Gastrocnemius medialis (tissue), 4 donors: ENCODE measurements at places on chromosomes 6 and 20. TPM values are rescaled to one million over a fixed set of nuclear protein-coding genes. Genes with fewer than 3 reads are reported as not detected.

Gene KIAA0408
- total RNA-seq = 34.0 TPM

GRCh38 chr6:157879034-157879872 is 56.2 kb downstream of the SNX9 start:
- no peak for DNase-seq

DNA sequence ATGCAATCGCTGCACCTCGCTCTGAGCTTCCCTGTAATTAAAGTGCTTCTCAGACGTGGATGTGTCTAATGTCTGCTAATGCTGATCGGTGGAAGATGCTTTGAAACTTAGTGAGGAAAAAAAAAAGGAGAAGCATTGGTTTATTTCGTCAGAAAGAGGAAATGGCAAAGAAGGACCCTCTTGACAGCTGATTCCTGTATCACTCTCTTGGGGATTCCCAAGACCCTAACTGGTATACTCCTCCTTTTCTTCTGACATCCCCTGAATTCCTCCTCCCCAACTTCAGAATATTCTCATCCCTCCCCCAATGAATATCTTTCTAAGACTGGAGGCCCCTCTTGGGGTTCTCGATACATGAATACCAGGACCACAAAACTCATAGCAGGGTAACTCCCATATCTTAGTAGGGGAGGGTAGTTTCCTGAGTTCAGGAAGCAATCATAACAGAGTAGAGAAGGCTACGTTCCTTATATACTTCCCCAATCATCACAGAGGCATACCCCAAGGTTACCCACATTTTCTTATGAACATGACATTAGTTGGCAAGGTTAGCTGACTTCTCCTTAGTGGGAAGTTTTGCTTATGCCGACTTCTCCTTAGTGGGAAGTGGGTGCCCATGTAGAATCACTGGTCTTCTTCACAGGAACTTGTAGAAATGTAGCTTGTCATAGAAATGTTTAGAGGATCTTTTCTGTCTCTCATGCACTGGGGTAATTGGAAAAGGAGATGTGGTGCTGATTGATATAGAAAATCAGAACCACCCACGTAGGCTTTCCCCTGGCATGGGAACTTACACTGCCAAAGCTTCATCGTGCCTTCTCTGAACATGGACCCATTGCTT is 63.8 kb upstream of the ATXN1 start:
- no peak for DNase-seq

- no peak for DNase-seq
Observed at GRCh38 chr6:166333172-166333995, 9.0 kb downstream of the SFT2D1 start.
